ENCODE measurements at places on chromosomes 16 and 17. TPM values are rescaled to one million over a fixed set of nuclear protein-coding genes. Genes with fewer than 3 reads are reported as not detected.

GNG13 gene
- total RNA-seq: not detected

DNA sequence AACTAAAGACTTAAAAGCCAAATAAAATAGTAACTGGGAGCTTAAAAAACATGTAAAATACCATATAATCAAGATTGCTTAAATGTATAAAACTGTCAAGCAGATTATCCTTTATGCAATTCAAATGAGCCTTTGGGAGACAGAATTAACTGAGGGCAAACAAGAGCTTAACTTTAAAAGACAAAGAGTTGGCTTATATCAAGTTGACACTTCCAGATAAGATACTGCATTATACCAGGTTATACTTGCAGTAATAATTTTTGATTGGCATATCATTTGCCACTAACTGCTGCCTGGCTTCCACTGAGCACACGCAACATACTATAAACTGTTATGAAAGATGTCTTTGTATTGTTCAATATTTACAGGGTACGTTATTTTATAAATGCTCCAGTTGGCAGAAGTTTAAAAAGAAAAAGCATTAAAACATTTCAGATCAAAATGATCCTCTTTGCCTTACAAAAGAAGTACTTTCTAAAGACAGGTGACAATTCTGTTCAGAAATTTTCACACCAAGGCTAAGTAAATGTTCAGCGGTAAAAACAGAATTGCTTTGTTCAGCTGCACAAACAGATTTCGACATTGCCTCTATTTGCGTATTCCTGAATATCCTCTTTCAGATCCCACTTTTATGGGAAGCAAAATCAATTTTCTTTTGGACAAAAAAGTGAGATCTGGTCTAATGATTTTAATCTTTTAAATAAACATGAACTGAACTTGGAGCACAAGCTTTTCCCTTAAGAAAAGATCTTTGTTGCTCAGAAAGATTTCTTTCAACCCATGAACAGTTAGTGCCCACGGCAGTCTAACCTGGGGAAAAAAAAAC lies 50.7 kb downstream of the TOX3 start:
- no peaks in the 10 kb centered on the region for H3K27me3 ChIP-seq
- H3K36me3 ChIP-seq: no peaks in the 10 kb centered on the region
- no peak for DNase-seq

GRCh38 chr16:53713403-53714204 lies 9.6 kb downstream of the FTO start:
- H3K36me3 ChIP-seq: no peaks in the 10 kb centered on the region
- no peak overlapping the region for H3K4me3 ChIP-seq
- H3K4me1 ChIP-seq: peaks cover 15% of the 10 kb centered on the region
- no peak overlapping the region for H3K27ac ChIP-seq
- H3K27me3 ChIP-seq: no peaks in the 10 kb centered on the region
- no peak for DNase-seq

DNA sequence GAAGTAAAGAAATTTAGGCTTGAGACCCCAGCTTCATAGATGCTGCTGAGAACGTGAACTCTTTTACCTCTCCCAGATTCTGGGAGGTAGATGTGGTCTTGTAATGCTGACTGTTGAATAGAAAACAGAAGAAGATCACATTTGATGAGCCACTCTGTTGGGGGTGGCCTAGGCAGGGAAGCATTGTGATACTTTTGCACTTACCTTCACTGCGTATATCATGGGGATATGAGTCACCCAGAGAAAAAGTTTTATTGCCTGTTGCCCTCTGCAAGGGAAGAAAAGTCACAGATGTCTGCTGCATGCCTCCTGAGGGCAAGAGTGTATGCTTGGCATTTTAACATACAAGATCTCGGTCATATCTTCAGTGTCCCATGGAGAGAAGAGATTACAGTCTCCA lies 365.4 kb downstream of the SNX29 start:
- no peaks in the 10 kb centered on the region for H3K4me1 ChIP-seq
- H3K27ac ChIP-seq: no peak overlapping the region
- no peaks in the 10 kb centered on the region for H3K27me3 ChIP-seq
- no peak for DNase-seq

GRCh38 chr16:11014136-11014535 lies 69.8 kb downstream of the CLEC16A start:
- no peaks in the 10 kb centered on the region for H3K36me3 ChIP-seq
- H3K27ac ChIP-seq: no peak overlapping the region
- DNase-seq: no peak

DNA sequence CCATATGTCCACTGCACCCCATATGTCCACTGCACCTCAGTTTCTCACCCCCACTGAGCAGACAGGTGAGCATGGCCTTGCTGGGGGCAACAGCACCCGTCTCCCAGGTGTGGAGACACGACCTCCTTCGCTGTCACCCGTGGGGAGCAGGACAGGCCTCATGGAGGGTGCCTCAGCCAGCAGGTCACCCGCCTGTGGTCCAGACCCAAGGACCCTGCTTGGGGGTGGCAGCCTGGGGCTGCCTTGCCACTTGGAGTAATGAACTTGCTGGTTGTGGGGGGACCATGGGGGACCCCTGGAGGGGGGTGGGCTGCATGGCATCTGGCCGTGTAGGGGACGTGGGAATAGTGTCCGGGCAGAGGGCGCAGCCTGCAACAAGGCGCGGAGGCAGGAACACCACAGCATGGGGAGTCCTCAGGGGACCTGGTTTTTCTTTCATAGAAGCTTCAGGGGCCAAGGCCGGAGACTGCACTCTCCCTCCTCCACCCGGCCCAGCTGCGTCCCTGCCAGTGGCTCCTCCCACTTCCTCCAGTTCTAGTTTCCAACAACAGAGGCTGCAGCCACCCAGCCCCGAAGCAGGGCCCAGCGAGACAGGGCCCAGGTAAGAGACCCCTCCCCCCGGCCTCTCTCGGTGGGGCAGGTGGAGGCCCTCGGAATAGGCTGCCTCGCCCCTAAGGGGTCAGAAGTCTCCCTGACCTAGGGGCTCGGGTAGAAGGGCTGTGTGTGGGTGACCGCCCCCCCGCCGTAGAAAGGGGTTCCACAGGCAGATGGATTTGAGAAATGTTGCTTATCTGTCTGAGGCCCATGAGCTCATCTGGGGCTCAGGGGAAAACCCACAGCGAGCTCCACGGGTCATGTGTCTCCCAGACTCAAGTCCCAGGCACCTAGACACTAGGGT lies at the start of gene NHLRC4:
Gene NHLRC4, plus strand, starts transcription at position 531 of the 898 bp plus-strand sequence. CDS start 1,043 bp downstream, outside the sequence.
- H3K36me3 ChIP-seq: no peaks in the 10 kb centered on the region
- no peak for DNase-seq

IGSF6 gene
- total RNA-seq: 0.55 TPM

GRCh38 chr16:30820952-30821421 lies 34.0 kb upstream of the ZNF629 start:
- H3K4me3 ChIP-seq: no peak overlapping the region
- DNase-seq: no peak
- H3K27me3 ChIP-seq: no peaks in the 10 kb centered on the region
- H3K36me3 ChIP-seq: no peaks in the 10 kb centered on the region
- H3K27ac ChIP-seq: no peak overlapping the region

ENKD1 gene
- total RNA-seq: 48.4 TPM

DNA sequence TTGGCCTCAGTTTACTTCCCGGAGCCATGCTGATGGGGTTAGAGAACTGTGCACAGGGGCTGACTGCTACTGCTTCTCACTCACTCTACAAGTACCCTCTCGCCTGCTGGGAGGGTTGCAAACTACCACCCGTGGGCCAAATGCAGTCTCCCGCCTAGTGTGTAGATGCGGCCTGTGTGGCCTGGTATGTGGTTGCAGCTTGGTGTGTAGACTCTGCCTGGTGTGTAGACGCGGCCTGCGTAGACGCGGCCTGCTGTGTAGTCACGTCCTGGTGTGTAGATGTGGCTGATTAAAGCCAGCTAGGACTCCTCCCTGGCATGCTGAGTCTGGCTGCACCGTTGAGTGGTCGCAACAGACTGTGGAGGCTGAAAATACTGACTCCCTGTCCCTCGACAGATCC lies 7.3 kb downstream of the CANT1 start:
- DNase-seq: no peak
- H3K4me3 ChIP-seq: no peak overlapping the region
- peaks cover 5% of the 10 kb centered on the region for H3K4me1 ChIP-seq
- H3K27ac ChIP-seq: no peak overlapping the region

KRTAP17-1 gene
- total RNA-seq: not detected

SNX20 gene
- 0.69 TPM for total RNA-seq

DNA sequence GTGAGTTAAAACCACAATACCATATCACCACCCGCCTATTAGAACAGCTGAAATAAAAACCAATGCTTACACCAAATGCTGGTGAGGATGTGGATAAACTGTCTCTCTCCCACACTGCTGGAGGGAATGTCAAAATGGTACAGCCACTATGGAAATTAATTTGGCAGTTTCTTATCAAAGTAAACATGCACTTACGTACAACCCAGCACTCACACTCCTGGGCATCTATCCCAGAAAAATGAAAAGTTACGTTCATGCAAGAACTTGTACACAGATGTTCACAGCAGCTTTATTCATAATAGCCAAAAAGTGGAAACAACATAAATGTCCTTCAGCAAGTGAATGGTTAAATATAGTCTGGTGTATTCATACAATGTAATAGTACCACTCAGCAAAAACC lies 173.2 kb upstream of the MYOCD start:
- no peaks in the 10 kb centered on the region for H3K4me1 ChIP-seq
- no peak overlapping the region for H3K4me3 ChIP-seq
- no peaks in the 10 kb centered on the region for H3K27me3 ChIP-seq
- no peak overlapping the region for H3K27ac ChIP-seq

DNA sequence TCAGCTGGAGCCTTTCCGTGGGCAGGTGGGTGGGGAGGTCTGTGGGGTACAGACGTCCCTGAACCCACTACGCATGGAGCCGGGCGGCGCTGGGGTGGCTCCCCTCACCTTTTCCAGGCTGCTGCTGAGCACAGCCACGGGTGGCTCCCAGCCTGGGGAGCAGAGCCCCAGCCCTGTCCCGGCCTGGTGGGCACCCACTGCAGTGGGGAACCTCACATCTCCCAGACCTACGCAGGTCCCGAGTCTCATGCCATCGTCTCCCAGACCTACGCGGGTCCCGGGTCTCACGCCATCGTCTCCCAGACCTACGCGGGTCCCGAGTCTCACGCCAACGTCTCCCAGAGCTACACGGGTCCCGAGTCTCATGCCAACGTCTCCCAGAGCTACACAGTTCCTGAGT lies 17.0 kb upstream of the APRT start:
- no peak for DNase-seq
- no peaks in the 10 kb centered on the region for H3K27me3 ChIP-seq
- no peaks in the 10 kb centered on the region for H3K4me1 ChIP-seq
- no peak overlapping the region for H3K4me3 ChIP-seq
- H3K36me3 ChIP-seq: no peaks in the 10 kb centered on the region

DNA sequence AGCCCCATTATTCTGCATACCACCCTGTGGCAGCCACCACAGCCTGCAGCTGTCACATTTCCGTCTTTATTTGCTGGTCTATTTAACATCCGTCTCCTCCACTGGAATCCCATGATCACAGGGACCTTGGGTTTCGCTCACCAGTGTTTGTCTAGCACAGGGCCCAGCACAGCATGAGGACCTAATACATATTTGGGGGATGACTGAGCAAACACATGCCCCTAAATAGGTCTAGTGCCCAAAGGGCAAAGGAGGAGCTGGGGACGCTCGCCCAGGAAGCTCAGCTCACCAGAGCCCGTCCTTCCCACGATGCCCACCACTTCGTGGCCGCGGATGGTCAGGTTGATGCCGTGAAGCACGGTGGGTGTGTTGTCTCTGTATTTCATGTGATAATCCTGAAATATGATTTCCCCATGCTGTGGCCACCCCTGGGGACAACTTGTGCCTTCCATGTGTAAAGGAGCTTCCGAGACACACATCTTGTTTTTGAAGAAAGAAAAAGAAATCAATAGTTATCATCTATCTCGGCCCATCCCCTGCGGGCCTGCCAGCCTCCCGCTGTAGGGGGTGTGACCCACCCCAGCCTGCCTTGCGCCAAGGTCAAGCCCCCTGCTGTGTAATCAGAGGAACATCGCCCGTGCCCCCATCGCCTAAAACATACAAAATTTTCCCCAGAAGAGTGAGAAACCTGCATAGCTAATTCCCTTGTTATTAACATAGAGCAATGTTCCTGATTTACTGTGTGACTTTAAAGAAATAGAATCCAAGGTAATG lies 21.0 kb upstream of the ABCC12 start:
- no peaks in the 10 kb centered on the region for H3K4me1 ChIP-seq
- H3K4me3 ChIP-seq: no peak overlapping the region
- no peak for DNase-seq

GRCh38 chr16:4488499-4488967 lies 12.3 kb downstream of the HMOX2 start:
- peaks cover 26% of the 10 kb centered on the region for H3K4me1 ChIP-seq
- H3K27me3 ChIP-seq: no peaks in the 10 kb centered on the region
- no peaks in the 10 kb centered on the region for H3K36me3 ChIP-seq
- DNase-seq: no peak
- H3K27ac ChIP-seq: no peak overlapping the region

Data from pancreas (tissue), 10 donors.